ENCODE measurements at places on chromosomes 5 and 9.

- no peak for DNase-seq
Measured at GRCh38 chr5:166058660-166059059, 2232.8 kb upstream of the WWC1 start.

DNA sequence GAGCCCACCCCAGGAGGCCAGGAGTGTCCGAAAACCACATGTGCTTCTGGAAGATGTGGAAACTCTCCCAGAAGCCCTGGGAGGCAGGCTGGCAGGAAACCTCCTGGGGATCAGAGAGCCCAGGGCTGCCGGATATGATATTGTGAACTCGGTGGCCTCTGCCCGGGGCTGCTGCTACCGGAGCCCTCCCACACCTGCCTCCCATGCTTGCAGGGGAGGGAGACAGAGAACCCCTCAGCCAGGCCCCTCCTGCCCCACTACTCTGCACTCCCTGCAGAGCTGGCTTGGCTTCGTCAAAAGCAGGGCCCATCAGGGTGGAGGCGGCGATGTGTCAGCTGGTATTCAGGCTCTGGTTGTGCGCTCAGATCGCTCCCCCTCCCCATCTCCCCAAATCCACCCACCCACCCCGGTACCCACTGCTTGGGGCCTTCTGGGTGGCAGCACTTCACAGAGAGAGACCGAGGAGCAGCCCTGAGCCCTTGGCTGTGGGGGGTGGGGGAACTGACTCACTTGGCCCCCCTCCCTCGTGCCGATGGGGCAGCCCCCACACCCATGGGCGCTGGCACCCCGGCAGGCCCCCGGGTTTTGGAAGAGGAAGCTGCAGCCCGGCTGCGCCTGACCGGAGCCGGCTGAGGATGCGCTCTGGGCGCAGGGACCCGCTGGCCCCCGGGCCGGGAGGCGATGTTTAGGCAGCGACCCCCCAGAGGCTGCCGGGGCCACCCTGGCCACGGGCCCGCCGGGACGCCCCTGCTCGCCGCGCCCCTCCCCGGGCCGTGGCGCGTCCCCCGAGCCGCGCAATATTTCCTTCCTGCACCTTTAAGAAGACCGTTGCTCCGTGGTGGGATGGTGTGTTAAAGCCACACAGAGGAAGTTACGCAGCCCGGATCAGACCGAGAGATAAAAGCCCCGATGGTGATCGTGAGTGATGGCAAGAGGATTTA is 786 bp upstream of the NTNG2 start:
- DNase-seq, result peak; percentile 36

- DNase-seq, result no peak
Measured at GRCh38 chr9:108053555-108054061, 564.0 kb upstream of the KLF4 start.

DNA sequence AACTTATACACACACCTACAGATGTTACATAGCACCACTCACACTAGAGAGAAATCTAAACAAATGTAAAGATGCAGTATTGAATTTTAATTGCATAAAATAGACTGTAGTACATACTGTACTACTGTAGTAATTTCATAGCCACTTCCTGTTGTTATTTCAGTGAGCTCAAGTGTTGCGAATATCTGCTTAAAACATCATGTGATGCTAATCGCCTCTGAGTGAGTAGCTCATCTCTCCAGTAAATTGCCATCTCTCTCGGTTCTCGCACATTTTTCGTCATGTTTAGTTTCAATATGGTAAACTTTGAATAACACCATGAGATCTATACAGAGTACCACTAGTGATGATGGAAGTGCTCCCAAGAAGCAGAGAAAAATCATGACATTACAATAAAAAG is 22.0 kb upstream of the ARHGEF28 start:
- DNase-seq, result no peak

- no peak for DNase-seq
Measured at GRCh38 chr9:68702493-68702892, 2.5 kb upstream of the PIP5K1B start.

- no peak for DNase-seq
Measured at GRCh38 chr9:36625006-36625615, 52.4 kb downstream of the MELK start.

GRCh38 chr9:17462869-17463464 is 115.9 kb upstream of the SH3GL2 start:
- DNase-seq, result no peak

DNA sequence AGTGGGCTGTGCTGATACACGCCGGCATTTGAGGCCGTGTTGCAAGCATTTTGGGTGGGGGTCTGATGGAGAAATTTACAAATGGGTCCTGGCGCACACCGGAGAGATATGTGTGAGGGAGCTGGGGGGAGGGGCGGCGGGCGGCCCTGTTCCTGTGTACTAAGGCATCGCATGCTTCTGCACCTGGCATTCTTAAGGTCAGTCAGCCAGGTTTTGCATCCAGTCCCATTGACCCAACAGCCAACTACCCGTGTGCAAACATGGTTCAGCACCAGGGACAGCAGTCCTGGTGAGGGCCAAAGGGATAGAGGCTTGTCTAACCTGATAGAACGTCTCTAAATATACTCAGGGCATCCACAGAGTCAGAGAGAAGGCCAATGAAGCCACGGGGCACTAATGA is 839 bp downstream of the GABRG2 start:
- peak; percentile 67 for DNase-seq

GRCh38 chr5:53262348-53262970 is 152.9 kb upstream of the MOCS2 start:
- peak; percentile 15 for DNase-seq

DNA sequence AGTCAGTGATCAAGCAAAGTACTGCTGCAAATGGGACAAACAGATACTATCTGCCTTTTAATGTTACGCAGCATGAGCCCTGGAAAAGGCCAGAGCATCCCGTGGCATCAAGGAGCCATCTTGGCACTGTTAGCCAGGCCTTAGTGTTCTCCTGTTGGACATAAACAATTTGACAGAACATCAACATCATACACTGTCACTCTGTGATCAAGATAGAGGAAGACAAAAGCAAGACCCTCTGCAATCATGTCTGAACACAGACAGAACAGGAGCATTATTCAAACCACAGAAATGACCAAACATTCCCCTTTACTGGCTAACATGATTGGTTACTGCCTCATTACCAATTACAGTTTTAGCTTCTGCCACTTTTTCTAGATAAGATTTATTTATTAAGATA is 21.2 kb upstream of the ROPN1L start:
- DNase-seq, result no peak

DNA sequence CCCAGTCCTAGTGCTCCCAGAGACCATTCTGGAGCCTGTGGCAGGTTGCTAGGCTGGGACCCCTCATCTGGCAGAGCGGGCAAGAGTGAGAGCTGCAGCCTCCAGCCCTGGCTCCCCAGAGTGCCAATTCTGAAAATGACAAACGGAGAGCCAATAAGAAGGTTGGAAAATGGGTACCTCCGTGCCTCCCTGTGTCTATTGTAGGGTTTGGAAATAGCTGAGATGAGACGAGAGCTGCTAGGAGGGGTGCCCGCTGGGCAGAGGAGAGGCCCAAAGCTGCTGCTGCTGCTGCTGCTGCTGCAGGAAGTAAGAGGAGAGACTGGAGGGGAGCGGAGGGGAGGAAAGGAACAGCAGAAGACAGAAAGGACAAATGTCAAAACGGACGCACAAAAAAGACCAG is 36.0 kb upstream of the FUBP3 start:
- DNase-seq, result no peak

DNA sequence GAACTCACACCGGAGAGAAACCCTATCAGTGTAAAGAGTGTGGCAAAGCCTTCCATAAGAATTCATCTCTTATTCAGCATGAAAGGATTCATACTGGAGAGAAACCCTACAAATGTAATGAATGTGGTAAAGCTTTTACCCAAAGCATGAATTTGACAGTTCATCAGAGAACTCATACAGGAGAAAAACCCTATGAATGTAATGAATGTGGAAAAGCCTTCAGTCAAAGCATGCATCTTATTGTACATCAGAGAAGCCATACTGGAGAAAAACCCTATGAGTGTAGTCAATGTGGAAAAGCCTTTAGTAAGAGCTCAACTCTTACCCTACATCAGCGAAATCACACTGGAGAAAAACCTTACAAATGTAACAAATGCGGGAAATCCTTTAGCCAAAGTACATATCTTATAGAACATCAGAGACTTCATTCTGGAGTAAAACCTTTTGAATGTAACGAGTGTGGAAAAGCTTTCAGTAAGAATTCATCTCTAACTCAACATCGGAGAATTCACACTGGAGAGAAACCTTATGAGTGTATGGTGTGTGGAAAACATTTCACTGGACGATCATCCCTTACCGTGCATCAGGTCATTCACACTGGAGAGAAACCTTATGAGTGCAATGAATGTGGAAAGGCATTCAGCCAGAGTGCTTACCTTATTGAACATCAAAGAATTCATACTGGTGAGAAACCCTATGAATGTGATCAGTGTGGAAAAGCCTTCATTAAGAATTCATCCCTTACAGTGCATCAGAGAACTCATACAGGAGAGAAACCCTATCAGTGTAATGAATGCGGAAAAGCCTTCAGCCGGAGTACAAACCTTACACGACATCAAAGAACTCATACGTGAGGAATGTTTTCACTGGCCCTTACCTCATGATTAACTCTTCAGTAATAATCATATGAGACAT is 8.9 kb upstream of the ZNF454 start:
- no peak for DNase-seq

Measured in SHP77 (cell line).